Upper lobe of right lung (tissue), 1 donor: ENCODE measurements at places on chromosomes 7 and 10.

GRCh38 chr7:52168085-52168484, 851.5 kb upstream of the COBL start:
- no peak for DNase-seq

DNA sequence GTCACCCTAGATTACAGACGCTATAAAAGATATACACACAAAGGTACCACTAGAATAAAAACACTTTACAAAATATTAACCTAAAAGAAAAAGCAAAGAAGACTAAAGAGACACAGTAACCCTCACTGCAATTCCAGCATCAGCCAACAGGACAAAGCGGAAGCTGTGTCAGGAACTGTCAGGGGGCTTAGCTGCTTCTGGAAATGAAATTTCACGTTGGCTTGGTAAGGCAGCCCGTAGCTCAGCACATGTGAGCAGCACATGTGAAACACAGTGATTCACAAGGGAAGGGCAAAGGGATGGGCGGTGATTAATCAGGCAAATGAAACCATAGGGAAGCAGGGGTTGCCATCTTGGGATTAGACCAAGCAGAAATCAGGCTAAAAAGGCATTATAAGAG, 195.4 kb downstream of the MGMT start:
- DNase-seq: no peak

- DNase-seq: no peak
These were observed 236.5 kb downstream of the SKAP2 start for GRCh38 chr7:26627891-26628341.

GRCh38 chr10:3782451-3783315, 2.3 kb downstream of the KLF6 start:
- no peak for DNase-seq

GRCh38 chr7:46848944-46849343, 733.0 kb downstream of the TNS3 start:
- DNase-seq: no peak

DNA sequence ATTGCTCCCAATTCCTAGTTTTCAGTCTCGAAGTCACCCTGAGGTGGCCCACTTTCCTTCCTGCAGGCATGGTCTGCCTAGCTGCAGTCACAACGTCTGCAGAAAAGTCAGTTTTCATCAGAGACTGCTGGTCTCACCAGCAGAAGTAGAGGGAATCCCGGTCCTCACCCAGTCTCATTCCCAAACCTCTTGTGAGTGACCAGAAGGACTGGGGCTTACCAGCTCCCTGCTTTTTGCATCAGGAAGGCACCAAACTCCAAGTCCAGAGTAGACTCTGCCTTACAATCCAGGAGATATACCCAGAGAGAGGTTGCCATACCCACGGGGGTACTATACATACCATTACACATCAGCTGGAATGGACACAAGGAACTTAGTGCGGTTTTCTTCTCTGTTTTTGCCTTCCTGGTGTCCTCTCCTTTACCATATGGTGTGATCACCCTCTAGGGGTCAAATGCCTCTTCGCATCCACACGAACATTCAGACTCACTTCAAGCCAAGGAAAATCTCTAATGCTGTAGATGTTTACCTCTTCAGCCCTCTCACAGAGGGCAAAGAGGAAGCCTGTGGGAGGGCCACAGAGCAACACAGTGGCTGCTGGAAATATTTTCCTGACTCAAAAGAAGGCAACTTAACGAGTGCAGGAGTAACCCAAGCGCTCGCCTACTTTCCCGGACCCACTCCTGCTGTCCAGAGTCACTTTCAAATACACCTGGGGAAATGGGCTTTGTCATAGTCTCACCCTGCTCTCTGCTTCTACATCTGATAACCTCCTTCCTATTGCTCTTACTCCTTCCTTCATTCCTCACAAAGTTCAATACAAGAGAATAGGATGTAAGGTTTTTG, 220.9 kb downstream of the C7orf25 start:
- DNase-seq: no peak

- DNase-seq: no peak
These were observed 572.2 kb downstream of the INHBA start for GRCh38 chr7:41130561-41131236.

DNA sequence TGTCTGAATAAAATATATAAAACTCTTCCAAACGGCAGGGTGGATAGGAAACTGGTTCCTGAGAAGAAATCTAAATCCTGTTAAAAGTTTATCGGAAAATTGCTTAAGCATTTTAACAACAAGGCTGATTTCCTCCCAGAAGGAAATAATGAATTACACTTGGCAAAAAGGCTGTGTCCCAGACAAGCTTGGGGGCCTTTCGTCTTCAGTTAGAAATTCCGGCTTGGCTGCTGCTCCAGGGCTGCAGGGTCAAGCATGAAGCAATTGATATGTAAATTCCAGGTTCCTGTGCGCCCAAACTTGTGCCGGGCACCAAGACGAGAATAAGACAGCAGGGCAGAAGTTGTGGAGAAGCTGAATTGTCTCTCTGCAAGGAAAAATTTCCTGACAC, 38.0 kb upstream of the LBX1 start:
- no peak for DNase-seq

- DNase-seq: no peak
These were observed 1047.8 kb downstream of the NRG3 start for GRCh38 chr10:82922755-82923154.

DNA sequence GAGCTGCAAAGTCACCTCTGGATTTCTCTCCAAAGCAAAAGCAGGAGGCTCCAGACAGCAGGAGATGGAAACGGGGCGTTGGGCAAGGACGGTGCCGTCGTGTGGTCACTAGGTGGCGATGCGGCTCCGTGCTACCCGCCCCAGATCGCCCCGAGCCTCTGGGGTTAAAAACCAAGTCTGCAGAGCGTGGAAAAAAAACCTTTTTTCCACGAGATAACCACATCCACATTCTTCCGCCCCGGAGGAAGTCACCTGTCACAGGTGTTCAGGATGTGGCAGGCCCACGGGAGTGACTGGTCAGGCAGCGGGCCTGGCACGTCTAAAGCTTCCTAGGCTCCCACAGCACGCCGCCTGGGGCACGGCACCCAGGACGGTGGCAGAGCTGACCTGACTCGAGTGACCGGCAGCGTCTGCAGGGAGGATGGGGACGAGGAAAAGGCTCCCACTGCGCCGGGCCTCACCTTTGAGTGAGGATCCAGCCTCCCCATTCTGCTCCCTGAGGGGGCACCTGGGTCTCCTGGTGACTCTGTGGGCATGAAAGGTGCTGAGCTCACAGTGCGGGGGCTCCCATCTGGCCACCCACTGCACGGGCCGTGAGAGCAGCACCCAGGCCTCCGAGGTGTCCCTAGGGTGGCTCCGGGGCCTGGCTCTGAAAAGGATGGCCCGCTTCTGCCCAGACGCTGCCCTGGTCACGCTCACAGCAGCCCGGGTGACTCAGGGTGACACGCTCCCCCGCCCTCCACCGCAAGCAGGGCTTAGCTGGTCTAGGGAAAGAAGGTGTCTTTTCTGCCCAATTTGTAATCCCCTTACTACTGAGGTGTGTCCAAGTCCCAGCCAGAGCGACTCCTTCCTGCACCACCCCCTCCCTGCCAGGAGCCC, 71.3 kb upstream of the TNRC18 start:
- peak; percentile 89 for DNase-seq

DNA sequence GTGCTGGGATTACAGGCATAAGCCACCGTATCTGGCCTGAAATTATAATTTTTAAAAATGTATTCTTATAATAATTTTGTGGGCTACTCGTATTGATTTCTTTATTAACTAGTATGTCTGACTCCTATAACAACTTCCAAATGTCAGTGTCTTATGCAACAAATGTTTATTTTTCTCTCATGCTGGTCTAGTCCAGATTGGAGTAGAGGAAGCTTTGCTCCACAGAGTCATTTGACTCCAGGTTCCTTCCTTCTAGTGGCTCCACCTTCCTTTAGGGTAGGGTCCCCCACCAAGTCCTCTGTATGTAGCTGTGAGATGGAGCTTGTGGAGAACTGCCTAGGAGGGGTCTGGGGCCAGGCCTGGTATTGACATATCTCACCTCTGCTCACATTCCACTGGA, 8.7 kb downstream of the CEP55 start:
- DNase-seq: no peak

DNA sequence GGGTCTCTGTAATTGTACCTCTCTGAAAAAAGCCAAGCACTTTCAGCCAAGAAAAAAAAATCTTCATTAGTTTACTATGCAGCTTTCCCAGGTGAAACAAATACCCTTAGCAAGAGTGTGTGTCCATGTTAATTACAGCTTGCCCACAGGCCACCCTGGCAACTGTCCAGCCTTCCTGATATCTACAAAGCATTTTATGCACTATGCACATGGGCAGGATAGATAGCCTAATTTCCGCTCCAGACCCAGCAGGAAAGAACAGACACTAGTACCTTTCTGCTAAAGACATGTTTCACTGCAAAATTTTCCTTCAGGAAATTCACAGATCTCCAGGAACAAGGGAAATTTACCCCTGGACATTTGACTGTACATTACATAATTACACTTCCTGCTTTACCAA, 24.4 kb downstream of the CACNA2D1 start:
- DNase-seq: no peak

GRCh38 chr7:151249732-151250072, 1.2 kb upstream of the SMARCD3 start:
- DNase-seq: no peak

GRCh38 chr7:47992446-47992845, 13.0 kb upstream of the HUS1 start:
- DNase-seq: no peak

DNA sequence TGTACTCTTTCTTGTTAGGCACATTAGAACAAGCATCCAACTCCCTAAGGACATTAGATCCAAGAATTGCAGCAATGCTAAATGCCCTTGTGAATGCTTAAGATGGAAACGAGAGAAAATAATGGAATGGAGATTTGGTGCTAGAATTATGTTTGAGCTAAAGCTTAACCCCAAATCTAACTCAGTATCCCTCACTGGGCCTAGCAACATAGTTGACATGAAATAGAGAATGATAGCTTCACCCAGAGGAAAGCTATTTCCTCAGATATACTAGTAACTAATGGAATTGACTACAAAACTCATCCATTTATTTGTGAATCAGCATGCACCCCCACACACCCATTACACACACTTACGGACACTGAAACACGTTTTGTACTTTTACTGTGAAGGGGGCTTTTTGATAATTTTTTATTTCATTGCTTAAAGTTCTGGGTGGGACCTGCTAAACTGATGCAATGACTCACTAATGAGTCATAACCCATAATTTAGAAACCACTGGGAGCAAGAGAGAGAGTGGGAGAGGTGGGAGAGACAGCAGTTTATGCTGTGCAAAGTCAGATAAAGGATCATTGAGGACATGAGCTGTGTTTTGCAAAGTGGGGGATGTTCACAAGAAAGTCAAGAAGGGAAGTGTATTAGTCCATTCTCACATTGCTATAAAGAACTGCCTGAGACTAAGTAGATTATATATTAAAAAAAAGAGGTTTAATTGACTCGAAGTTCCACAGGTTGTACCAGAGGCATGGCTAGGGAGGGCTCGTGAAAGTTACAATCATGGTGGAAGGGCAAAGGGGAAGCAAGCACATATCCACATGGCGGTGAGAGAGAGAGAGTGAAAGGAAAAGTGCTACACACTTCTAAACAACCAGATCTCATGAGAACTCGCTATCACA, 382.7 kb downstream of the SFMBT2 start:
- no peak for DNase-seq

- no peak for DNase-seq
These were observed 14.6 kb downstream of the ADRB1 start for GRCh38 chr10:114058297-114058696.

GRCh38 chr10:112834751-112835181, 115.3 kb upstream of the TCF7L2 start:
- DNase-seq: peak; percentile 79

- DNase-seq: no peak
These were observed 127.6 kb downstream of the COBL start for GRCh38 chr7:51188987-51189386.

DNA sequence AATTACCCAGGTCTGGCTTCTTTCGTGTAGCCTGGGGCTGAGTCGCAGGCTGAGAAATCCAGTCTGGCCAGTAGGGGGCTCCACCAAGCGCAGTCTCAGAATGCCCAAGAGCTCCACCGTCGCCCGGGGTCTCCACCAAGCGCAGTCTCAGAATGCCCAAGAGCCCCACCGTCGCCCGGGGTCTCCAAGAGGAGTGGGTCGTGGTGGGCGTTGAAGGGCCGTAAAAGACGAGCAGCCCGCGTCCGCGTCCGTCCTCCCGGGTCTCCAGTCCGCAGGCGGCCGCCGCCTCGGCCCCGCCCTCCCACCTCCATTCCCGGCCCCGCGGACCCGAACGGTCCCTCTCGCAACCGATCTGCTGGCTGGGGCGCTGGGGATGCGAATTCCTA, 892 bp upstream of the ZYX start:
- peak; percentile 93 for DNase-seq

GRCh38 chr10:3820255-3820654, 35.2 kb upstream of the KLF6 start:
- DNase-seq: no peak

GRCh38 chr10:93746844-93747284, 10.9 kb upstream of the LGI1 start:
- no peak for DNase-seq

DNA sequence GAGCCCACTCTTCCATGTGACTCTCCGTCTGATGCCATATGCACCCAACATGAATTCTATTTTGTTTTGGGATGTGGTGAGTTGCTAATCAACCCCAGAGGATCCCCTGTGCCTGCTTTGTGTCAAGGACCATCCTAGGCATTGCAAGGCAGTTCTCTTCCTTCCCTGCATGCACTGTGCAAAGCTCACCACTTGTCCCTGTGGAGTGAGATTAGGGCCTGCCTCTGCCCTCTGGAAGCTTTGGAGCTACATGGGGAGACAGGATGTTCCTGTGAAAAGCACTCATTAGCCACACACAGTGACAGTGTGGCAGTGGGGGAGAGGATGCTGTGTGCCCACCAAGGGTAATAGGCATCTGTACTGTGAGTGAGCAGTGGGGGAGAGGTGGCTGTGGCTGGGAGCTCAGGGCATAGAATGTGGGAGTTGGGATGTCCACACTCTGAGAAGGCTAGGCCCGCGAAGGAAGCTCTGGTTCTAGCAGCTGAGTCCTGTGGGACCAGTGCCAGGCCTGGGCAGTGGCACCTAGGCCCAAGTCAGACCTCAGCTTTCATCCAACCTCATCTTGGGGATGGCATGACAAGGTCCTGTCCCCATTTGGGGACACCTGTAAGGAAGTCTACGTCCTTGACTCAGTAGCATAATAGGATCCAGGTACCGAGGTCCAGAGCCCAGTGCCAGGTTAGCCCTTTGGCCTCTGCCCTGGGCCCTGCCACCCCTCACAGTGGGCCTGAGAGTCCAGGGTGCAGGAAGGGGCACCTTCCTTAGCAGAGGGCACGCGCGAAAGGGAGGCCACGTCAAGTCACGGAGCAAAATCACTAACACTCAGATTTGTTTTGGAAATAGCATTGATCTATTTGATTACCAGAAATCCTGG, 6.6 kb downstream of the ADRA2A start:
- DNase-seq: no peak

GRCh38 chr10:86642499-86642898, 11.8 kb upstream of the OPN4 start:
- no peak for DNase-seq

- no peak for DNase-seq
These were observed 39.3 kb downstream of the PRF1 start for GRCh38 chr10:70563230-70563629.

GRCh38 chr7:12032146-12032545, 178.9 kb upstream of the TMEM106B start:
- no peak for DNase-seq
